ENCODE measurements at places on chromosomes 16 and 17. TPM values are rescaled to one million over a fixed set of nuclear protein-coding genes. Genes with fewer than 3 reads are reported as not detected.

DNA sequence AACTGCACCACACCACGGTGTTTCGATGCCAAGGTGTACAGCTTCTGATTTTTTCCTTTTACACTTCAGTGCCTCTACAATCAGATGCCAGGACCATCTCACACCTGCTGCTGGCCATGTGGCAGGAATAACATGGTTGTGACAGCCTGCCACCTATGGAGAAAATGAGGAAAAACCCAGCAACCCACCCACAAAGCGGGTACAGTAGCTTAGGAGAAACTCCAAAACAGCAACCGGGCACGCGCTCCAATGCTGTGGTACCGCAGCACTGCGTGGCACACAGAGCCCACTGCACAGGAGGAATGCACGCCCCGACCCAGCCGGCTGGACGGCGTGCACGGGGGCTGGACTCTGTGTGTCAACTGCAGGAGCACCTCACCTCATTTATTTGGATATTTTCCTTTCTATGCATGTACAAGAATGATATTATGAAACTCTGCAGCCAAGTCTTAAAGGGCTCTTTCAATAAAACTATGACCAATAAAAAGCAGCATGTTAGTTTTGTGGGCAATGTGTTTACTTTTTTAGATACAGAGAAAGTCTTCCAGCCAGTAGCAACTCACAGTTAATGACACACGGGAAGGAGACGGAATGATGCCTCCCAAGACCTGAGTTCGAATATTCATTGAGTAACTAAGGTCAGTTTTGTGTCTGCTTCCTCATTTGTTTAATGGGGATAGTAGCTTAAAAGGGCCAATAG, 45.9 kb downstream of the MAP1LC3B start:
- no peak for DNase-seq

DNA sequence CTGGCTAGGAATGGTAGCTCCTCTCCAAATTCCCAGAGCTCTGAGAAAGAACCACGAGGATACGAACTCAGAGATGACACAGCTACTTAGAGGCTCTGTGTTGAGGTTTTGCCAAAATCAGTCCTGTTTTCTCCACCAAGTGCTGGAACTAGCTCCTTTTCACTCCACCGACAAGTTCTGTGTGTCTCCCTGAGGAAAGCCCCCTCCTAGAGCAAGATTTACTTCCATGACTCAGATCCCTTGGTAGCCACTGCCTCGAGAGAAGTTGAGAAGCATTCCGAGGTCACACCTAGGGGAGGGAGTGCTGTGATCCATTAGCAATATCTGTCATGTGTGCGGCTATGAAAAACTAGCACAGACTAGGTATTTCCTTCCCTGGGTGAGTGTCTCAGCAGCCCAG, 30.6 kb downstream of the IL21R start:
- DNase-seq: no peak

DNA sequence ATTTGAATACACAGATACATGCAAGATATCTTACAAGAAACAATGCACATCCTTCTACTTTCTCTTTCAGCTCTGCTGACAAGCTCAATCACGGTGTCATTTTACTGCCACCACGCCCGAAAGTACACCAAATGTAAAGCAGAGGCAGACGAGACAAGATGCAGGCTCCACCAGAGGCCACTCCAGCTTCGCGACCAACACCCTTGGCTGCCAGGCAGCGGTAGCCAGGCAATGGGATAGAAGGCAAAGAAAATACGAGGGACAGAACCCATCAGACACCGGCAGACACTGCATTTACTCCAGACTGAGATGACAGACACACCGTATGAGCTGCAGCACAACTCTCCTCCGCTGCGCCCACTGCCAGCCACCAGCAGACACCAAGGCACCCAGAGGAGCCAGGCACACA, 41.0 kb downstream of the USP22 start:
- DNase-seq: no peak

Gene NLK
- 22.5 TPM for total RNA-seq
